HFFc6 (cell line): ENCODE measurements at places on chromosomes 3 and 15. TPM values are rescaled to one million over a fixed set of nuclear protein-coding genes. Genes with fewer than 3 reads are reported as not detected.

DNA sequence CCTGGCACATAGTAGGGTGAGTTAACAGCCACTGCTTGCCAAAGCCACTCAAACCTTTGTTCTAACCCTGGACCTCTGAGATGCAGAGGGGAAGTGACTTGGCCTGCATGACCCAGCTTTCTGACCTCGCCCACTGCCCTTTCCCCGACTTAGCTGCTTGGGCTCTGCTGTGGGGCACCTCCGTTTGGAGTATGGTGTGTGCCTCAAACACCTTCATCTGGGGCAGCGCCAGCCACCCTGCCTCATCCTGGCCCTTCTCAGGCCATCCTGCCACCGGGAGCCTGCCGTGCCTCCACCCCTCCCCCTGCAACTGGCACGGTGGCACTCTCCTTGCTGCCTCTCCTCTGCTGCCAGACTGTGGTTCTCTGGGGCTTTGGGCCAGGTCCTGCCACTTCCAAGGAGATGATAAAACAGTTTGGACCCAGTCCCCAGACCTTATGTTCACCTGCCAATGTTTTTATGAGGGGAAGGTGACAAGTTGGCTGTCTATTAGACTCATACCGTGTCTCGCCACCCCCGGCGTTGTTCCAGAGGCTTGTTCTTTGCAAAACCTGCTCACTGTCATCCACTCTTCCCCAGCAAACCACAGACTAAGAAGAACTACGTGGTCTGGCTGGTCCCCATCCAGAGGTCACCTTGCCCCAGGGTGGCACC is 32.2 kb downstream of the SLC6A6 start:
- H3K36me3 ChIP-seq: no peaks in the 10 kb centered on the region; the same call in 1 of the 2 replicates
- peaks cover 8% of the 10 kb centered on the region for H3K27me3 ChIP-seq
- H3K27ac ChIP-seq: peak overlapping the region; percentile 87
- peaks cover 64% of the 10 kb centered on the region for H3K4me1 ChIP-seq

GRCh38 chr3:30672959-30673358 is 66.6 kb downstream of the TGFBR2 start:
- no peak for DNase-seq
- H3K27ac ChIP-seq: peak overlapping the region; percentile 28; the same call in 1 of the 2 replicates
- H3K27me3 ChIP-seq: no peaks in the 10 kb centered on the region; the same call in 1 of the 2 replicates
- H3K4me1 ChIP-seq: peaks cover 34% of the 10 kb centered on the region

GRCh38 chr3:135412475-135412874 is 553.1 kb upstream of the PPP2R3A start:
- H3K27ac ChIP-seq: no peak overlapping the region
- DNase-seq: no peak
- no peaks in the 10 kb centered on the region; the same call in 1 of the 2 replicates for H3K36me3 ChIP-seq
- H3K4me3 ChIP-seq: no peak overlapping the region
- peaks cover 2% of the 10 kb centered on the region; the same call in 1 of the 2 replicates for H3K27me3 ChIP-seq

GRCh38 chr3:7504886-7505775 is 644.2 kb downstream of the GRM7 start:
- no peaks in the 10 kb centered on the region for H3K27me3 ChIP-seq
- no peaks in the 10 kb centered on the region for H3K4me1 ChIP-seq
- peak; percentile 5 for DNase-seq
- H3K4me3 ChIP-seq: no peak overlapping the region
- H3K27ac ChIP-seq: no peak overlapping the region

- peaks cover 35% of the 10 kb centered on the region for H3K4me1 ChIP-seq
- no peaks in the 10 kb centered on the region for H3K27me3 ChIP-seq
- peak overlapping the region; percentile 87 for H3K27ac ChIP-seq
- H3K36me3 ChIP-seq: peaks cover 4% of the 10 kb centered on the region; the same call in 1 of the 2 replicates
Observed at GRCh38 chr3:155233213-155233612, 60.3 kb downstream of the STRIT1 start.

GRCh38 chr15:63593705-63594671 is 3.2 kb upstream of the FBXL22 start:
- H3K27ac ChIP-seq: no peak overlapping the region
- peaks cover 3% of the 10 kb centered on the region; the same call in 1 of the 2 replicates for H3K27me3 ChIP-seq
- H3K4me3 ChIP-seq: no peak overlapping the region
- peaks cover 39% of the 10 kb centered on the region for H3K36me3 ChIP-seq
- no peak for DNase-seq

GRCh38 chr15:80662129-80662528 is 33.0 kb upstream of the ABHD17C start:
- DNase-seq: no peak
- H3K27ac ChIP-seq: no peak overlapping the region
- H3K4me1 ChIP-seq: peaks cover 21% of the 10 kb centered on the region
- H3K36me3 ChIP-seq: no peaks in the 10 kb centered on the region

GRCh38 chr3:136279092-136279491 is 29.0 kb downstream of the PCCB start:
- H3K27me3 ChIP-seq: no peaks in the 10 kb centered on the region
- no peak for DNase-seq
- peaks cover 52% of the 10 kb centered on the region for H3K36me3 ChIP-seq
- H3K4me1 ChIP-seq: no peaks in the 10 kb centered on the region

FAM81A gene
- total RNA-seq: 0.18 TPM in 1 of 3 replicates, not detected in the others

FEZF2 gene
- total RNA-seq: not detected in 3 replicates

KBTBD12 gene
- total RNA-seq: not detected in 3 replicates

ACSBG1 gene
- total RNA-seq: not detected in 3 replicates

NCK1 gene
- 37.6 to 46.1 TPM (median 44.7 TPM) in 3 replicates for total RNA-seq
